ENCODE measurements at places on chromosomes 5 and 9.

- DNase-seq: no peak
These were observed 34.3 kb downstream of the MTMR12 start for GRCh38 chr5:32278406-32278805.

DNA sequence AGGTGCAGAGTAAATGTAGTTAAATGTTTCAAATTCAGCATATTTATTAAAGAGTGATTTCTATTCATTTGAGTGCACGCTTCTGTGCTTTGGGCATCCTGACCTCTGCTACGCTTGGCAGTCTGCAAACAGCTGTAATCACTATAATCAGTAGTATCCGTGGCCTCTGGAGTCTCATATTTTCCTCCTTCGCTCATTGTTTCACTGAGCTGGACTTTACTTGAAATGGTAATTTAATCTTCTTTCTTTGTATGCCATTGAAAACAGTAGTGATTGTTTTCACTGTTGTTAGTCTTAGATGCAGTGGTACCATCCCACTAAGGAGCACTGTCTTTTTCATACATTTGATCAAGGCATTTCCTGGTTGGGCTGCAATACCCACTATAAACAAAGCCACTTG, 43.5 kb upstream of the CAVIN4 start:
- no peak for DNase-seq

GRCh38 chr5:143614831-143615230, 197.1 kb upstream of the HMHB1 start:
- no peak for DNase-seq

GRCh38 chr5:156036640-156037039, 290.3 kb upstream of the SGCD start:
- no peak for DNase-seq

DNA sequence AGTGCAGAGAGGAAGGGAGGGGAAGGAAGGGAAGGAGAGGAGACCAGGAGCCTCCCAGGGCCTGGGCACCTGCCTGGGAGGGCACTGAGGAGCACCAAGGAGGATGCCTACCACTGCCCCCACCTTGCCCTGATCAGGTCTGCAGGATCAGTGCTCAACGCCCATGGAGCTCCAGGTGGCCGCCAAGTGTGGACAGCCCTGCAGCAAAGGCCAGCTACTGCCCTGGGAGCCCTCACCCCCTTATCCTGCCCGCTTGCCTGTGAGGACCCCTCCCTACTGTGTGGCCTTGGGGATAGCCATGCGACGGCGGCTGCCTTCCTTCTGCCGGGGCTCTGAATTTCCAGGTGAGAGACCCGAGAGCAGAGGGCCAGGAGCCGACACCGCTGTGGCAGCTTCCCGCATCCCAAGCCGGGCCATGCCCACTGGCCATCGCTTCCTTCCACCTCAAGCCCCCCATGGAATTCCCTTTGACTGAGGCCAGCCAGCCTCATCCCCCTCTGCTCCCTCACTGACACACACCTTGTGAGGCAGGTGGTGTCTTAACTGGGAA, 12.4 kb downstream of the ADAMTS2 start:
- DNase-seq: no peak

- no peak for DNase-seq
These were observed 715 bp downstream of the LCN8 start for GRCh38 chr9:136757328-136757727.

DNA sequence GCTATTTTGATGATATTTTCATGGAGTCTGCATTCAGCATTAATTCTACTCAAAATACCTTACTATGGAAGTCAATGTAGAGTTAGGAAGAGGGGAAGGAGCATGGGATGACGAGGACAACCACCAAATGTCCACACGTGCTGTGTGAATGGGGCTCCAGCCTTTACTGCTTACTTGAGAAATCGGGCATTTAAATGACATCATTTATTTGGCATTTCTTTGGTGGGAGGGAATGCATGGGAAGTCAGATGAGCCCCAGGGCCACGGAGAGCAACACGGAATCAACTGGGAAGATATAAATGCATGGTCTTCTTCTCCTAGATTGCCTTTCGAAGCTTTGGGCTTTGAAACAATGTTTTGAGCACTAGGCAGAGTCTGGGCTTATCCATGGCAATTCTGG, 458.5 kb upstream of the KLF4 start:
- DNase-seq: no peak

All from stimulated activated CD4-positive, alpha-beta T cell treated with anti-CD3 and anti-CD28 coated beads, TNF-alpha, amount 100 ng/mL, for 4 hours (primary cell).